ENCODE measurements at places on chromosomes 16 and 17.

DNA sequence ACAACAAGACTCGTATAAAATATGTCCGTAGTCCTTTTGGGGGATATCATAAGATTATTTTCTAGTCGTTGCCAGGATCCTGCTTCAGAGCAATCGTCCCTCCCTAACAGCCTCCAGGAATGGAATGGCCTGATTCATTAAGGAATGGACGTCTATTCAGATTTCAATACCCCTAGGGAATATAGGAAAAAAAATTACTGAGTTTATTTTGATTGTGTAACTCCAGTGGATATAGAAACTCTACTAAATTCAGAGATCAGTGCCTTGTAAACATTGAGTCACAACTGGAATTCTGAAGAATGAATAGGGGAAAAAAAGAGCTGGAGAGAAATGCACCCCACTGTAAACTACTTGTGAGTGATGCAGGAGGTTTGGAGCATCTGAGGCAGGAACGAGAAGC, 1171.5 kb upstream of the GOT2 start:
- DNase-seq = no peak

- peak; percentile 23 for DNase-seq
These were observed 114.1 kb downstream of the PITPNC1 start for GRCh38 chr17:67491009-67491680.

DNA sequence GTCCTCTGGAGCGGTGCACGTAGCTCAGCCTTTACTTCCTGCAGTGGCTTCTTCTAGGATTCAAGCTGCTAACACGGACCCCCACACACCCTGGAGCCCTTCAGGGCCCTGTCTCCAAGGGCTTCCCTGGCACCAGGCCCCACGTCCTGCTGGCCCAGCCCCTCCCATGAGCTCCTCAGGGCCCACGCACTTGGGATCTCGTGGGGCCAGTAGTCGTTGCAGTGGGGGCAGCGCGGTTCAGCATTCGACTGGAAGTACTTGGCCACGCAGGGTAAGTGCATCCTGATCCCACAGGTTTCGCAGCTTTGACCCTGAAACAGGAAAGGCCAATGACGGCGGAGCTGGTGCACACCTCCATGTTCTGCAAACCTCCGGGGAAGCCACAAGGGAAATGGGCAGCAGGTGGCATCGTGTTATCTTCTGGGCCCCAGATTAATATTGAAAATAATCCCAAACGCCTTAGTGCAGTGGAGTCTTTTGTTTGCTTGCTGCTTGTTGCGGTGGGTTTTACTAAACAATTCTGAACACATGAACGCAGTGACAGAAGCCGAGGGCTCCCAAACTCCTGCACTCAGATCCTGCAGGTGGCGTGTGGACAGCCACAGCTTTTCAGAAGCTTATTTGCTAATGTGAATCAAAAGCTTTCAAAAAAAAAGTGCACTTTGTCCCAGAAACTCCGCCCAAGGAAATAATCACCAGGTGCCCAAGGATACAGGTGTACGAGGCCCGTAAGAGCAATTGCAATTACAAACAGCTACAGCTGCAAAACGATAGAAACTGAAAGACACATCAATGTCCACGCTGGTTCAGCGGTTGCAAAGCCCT, 22.4 kb downstream of the KDM8 start:
- no peak for DNase-seq

- no peak for DNase-seq
These were observed 64.6 kb downstream of the CYTH1 start for GRCh38 chr17:78717431-78717980.

- DNase-seq = no peak
These were observed 76.4 kb downstream of the SOCS1 start for GRCh38 chr16:11179574-11179973.

- DNase-seq = no peak
These were observed 17.5 kb upstream of the TNFRSF13B start for GRCh38 chr17:16989230-16989952.
